T-helper 17 cell (primary cell): ENCODE measurements at places on chromosomes 2 and 18.

DNA sequence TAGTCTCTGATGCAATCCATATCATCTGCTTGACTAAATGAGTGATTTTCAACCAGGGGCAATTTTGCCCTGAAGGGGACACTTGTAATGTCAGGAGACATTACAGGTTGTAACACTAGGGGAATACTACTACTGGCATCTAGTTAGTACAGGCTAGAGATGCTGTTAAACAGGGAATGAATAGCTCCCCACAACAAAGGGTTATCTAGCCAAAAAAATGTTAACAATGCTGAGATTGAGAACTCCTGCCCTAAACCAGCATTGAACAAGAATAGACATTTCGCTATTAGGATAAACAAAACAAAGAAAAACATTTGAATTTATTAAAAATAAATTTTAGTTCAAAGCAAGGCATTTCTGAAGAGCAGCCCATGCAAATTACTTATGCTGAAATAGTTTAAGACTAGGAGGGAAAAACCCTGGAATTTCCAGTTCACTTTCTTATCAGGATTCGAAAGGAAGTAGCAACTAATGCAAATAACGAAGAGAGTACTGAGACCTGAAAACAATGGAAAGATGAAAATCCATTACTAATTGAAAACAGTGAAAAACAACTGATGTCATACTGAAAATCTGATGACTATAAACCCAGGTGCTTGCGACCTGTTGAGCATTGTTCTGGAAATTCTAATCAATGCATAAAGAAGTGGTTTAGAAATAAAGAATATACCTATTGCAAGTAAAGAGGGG is 53.1 kb downstream of the CAB39 start:
- DNase-seq: no peak

DNA sequence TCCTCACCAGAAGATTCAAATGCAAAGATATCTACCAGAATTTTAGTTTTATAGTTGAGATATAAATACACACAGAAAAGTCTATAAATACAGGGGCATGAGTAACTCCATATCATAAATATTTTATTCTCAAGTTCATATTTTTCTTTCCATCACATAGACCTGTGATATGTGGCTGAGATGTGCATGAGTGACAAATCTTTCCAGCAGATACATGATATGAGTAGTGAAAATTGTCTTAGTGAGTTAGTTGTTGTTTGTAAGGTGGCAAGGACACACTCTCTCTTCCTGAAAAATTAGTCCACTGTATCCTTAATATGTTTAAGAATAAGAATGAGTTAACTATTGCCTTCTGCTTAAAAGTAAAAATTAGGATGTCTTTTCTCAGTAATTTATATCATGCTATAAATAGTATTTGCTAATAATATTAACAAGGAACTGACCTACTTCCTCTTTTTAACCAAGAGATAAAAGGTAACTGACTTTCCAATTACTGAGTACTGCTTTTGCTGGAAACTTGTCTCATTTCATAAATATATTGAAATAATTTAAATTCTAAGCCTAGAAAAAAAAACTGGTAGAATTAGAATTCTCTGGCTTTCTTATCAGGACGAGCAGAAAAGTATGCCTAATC is 85.2 kb upstream of the SESTD1 start:
- DNase-seq: no peak

DNA sequence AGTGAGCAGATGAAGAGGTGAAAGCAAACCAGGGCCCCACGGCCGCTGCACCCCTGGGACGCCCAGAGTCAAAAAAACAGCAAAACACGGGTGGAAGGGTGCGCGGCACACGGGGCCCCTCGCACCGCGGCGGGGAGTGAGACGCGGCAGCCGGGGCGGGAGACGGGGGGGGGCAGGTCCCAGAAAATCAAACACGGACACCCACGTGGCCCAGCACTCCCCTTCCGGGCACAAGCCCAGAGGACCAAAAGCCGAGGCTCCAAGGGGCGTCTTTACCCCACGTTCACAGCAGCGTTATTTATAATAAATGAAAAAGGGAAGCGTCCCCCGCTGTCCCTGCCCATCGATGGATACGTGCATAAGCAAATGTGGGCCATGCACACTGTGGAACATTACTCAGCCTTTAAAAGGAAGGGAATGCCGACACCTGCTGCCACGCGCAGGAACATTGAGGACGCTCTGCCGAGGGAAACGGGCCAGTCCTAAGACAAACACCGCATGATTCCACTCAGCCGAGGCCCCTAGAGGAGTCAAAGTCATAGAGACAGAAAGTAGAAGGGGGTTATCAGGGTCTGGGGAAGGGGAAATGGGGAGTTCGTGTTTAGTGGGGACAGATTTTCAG is 677 bp upstream of the COPS9 start:
- DNase-seq: no peak

DNA sequence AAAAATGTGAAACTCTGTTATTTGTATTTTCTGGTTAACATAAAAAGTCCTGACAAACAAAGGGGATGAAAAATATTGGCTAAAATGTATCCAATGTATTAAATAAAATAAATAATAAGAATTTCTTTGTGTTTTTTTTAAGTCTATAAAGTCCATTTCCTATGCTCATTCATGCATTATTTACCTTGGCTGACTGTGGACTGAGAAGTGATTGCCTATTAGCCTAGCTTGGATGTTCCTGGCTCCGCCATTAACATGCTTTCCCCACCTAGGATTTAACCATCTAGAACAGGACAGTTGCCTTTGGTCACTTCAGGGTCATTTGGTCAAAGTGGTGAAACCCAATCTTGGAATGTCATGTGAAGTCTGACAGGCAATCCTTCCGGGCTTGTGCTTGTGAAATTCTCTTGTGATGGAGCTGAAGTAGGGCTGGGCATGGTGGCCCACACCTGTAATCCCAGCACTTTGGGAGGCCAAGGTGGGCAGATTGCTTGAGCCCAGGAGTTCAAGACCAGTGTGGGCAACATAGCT is 60.4 kb upstream of the TANC1 start:
- DNase-seq: no peak

GRCh38 chr18:77129150-77129551 is 3.4 kb downstream of the MBP start:
- DNase-seq: peak; percentile 0

DNA sequence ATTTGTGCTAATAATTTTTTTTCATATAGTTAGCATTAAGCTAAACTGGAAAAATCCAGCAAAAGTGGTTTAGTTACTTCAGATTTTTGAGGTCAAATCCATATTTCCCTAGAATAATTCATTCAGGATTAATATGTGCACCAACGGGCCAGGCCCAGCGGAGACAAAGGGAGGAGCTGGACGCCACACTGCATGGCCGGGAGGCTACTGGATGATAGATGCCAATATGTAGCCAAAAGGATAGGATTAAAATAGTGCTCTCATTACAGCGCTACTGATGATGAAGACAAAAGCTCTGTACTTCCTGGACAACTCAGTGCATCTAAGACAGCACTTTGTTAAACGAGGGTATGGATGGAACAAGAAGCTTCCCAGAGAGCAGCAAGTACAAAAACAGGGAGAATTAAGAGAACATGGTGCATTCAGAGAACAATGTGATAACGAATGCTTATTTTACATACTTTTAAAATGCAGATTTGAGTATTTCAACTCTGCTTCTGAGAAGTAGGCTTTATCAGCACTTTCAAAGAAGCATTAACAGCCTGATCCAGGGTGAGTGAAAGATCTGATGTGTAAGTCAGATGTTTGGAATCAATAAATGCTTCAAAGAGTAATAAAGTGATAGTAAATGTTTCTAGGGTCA is 39.8 kb downstream of the PPP4R1 start:
- no peak for DNase-seq

- no peak for DNase-seq
Measured at GRCh38 chr18:50341443-50341842, 33.4 kb upstream of the SKA1 start.

DNA sequence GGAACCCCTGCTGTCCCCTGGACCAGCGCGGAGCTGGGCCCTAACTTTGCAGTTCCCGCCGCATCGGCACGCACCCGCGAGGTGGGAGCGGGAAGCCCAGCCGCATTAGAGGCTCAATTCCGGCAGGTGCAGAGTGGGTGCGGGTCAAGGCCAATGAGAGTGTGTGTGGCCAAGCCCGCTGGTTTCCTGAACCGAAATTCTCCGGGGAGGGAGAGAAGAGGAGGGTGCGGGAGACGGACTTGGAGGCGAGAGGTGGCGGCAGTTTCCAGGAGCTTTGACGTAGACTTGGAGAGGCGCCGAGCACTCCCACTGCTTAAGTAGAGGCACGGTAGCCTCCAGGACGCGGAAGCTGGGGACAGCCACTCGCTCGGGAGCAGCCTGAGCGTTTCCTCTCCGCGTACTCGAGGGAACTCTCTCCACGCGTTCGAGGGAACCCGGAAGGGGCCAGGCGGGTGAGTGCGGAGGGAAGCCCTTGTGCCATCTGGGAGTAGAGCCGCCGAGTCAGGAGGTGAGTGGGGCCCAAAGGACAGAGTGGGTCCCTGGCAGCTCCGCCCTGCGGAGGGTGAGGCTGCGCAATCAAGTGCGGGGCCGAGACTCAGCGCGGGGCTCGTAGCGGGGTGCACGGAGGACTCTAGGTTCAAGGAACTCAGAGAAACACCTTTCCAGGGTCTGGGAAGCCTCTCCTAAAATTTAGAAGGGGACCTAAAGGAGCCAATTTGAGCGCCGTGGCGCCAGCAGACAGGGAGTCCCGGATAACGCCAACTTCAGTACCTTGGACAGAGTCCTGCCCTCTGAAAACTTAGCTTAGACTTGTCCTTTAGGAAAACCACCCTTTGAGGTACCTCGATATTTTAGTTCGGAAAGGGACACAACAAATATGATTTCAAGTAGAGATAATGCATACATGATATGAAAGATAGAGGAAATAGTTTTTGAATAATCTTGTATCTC is at the start of gene FAM237A:
FAM237A (plus strand) TSS at position 413 of the 951 bp plus-strand sequence. CDS start 1,750 bp downstream, outside the sequence.
- DNase-seq: no peak

DNA sequence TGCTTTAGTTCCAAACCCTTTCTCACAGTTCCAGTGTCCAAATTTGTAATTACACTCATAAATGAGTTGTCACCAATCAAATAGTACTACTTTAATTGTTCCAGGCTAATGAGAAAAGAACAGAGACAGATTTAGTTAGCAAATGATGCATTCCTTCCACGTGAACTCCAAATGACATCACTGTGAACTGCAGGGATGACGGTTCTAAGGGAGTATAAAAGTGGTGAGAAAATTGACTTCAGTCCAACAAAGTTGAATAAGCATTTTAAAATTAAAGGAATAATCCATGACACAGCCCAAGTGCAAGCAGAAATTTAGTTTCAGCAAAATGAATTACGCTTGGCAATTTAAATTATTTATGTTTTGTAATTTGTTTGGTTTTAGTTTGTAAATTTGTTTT is 102.0 kb upstream of the LRATD1 start:
- DNase-seq: no peak

- no peak for DNase-seq
Measured at GRCh38 chr2:35891936-35892335, 463.6 kb upstream of the CRIM1 start.

DNA sequence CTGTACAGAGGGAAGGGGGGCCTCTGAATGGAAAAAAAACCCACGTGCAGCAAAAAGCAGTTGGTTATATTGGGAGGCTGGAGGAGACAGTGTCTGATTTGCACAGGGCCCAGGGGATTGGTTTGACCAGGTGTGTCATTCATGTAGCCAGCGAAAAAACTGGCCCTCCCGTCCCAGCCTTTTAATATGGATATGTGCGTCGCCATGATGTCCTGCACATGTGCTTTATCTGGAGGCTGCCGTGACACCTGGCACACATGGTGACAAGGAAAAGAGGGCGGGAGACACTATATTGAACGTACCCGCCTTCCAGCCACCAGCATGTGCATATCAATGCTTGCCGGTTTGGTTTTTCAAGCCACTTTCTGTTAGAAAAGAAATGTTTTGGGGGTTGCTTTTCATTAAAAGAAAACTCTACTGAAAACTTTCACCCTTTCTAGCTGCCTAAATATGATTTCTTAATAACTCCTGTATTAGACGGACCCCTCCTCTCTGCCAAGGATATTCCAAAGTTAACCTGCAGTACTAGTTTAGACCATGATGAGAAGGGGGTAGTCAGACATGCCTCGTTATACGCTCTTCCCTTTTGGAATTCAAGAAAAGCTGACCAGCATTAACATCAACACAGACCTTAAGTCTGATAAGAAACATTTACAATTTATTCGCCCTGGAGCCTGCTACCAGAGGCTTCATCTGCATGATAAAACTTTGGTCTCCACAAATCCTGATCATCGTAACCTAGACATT is 16.2 kb downstream of the SLC25A52 start:
- no peak for DNase-seq

DNA sequence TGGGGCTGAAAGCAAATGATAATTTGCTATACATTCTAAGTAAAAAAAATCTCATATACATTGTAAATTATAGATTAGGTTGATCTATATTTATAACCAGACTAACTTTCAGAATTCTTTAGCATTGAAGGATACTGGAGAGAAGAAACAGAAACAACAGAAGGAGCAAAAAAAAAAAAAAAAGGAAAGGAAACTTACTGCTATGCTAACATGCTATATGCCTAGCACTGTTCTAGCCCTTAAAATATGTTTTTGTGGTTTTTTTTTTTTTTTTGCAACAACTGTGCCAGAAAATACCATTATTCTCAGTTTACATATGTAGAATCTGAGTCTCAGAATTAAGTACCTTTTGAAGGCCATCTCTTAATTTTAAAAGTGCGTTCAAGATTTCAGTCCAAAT is 204.9 kb upstream of the MC4R start:
- no peak for DNase-seq
